ENCODE measurements at places on chromosomes 1 and 21.

DNA sequence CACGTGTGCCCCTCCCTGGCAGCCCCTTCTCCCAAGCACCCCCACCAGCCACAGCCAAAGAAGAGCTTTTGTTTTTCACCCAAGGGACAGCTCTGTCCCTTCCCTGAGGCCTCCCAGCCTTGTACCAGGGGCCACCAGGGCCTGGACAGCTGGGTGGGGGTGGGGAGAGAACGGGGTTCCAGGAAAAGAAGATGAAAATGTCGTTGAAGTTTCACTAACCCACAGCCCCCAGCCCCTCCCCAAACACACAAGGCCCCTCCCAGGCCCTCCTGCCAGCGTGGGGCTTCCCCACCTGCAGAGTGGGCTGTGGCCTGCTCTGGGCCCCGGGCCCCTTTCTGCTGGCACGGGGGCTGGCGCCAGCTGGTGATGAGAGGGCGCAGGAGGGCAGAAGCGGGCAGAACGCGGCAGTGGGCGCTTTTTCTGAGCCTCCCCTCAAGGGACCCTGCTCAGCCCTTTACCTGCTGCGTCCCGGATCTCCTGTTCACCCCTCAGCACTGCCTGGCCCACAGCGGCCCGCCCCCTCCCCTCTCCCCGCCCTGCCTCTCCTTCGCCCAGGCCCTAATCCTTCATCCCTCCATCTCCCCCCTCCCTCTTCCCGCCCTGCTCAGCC lies 5.5 kb upstream of the ANKRD65 start:
- DNase-seq, result no peak

DNA sequence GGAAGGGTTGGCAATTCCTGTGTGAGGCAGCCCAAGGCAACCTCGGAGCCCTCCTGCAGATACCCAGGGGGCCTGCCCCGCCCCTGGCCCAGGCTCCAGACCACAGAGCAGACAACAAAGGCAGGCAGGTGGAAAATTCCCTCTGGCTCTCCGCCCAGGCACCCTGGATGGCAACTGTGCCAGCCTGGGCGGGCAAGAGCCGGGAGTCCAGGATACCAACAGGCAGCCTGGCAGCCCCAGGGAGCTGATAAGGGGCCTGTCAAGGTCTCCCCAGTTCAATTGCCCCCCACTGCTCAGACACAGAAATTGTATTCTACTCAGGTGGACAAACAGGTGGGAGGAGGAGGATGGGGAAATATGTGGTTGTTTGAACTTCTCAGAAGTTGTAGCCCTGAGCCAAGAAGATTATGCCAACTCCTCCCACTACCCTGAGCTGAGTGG lies 15.4 kb upstream of the GPR37L1 start:
- no peak for DNase-seq

DNA sequence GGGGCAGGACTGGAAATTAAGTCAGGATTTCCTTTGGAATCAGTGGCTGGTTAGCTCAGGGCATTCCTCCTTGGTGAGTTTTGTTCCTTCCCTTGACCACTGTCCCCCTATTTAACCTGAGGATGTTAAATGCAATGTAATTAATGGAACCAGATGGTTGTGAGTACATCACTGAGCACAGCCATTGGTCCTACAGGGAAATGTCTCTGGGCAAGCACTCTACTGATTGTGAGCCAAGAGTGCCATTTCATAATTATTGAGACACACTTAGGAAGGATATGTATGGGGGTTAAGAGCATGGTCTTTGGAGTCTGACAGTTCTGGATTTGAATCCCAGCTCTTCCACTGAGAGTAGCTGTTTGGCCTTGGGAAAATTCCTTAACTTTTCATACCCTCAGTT lies 74.4 kb downstream of the SPAG17 start:
- DNase-seq, result no peak

- no peak for DNase-seq
Observed at GRCh38 chr1:33123266-33123665, 42.3 kb downstream of the AZIN2 start.

DNA sequence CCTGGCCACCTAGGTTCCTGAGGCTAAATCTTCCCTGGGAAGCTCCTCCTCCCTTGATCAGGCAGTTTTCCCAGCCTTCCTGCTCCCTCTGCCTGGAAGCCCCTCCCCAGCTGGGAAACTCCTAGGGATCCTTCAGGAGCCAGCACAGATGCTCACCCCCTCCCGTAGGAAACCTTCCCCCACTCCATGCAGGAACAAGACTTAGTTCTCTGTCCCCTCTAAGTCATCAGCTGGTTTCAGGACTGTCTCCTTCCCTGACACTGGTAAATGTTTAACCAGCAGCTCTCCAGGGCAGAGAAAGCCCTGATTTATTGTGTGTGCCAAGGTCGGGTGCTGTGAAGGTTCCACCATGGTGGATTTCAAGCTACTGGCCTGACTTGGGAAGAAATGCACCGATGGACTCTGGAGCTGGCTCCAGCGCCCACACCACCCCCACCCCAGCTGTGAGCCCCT lies 25.0 kb downstream of the TTC39A start:
- DNase-seq, result no peak

DNA sequence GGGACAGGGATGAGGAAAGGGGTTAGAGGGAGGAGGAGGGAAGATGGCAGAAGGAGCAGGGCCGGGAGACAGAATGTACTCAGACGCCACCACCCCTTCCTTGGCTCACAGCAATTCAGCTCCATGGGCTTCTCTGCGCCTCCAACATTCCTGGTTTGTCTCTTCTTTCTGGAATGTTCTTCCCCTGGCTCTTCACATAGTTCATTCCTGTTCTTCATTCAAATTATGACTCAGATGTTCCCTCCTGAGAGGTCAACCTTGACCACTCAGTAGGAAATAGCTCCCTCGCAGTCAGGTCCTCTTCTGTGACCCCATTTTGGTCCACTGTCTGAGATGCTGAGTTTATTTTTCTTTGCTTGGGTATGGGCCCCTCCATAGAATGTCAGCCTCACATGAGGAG lies 203.2 kb downstream of the C1orf94 start:
- no peak for DNase-seq

DNA sequence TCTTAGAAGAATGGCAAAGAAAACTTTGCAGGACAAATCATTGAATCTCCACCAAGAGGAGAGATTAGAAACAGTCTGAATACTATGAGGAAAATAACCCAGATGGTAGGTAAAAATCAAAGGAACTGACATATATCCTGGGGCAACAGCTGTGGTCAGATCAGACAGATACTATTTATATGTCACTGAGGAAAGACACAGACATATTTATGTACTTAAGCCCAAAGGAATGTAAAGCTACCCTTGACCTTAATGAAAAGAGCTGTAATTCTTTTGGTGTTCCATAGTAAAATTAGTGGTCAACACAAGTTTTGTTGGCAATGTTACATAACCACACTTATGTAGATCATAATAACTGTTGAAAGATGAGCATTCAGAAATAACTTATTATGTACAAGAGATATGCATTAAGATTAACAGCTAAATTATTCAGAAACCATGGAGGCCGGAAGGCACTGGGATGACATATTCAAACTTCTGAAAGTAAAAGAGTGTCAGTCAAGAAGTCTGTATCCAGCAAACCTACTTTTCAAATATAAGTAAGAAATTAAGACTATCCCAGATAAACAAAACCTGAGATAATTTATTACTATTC lies 166.1 kb upstream of the SAMSN1 start:
- DNase-seq, result no peak

DNA sequence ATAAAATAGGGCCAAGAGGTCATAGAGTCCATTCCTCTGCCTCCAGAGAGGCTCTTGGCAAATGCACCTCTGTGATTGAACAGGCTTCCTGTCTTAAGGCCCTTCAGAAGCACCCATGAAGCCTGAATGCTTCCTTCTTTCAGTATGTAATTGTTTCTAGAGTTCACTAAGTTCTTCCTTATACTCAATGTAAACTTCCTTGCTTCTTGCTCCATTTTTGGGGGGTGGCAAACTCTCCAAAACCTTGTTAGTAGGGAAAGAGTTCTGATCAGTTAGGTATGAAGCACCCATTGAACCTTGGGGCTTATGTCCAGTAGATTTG lies 102.3 kb upstream of the LPGAT1 start:
- DNase-seq, result no peak

- no peak for DNase-seq
Observed at GRCh38 chr1:22651941-22652856, 837 bp upstream of the C1QB start.

DNA sequence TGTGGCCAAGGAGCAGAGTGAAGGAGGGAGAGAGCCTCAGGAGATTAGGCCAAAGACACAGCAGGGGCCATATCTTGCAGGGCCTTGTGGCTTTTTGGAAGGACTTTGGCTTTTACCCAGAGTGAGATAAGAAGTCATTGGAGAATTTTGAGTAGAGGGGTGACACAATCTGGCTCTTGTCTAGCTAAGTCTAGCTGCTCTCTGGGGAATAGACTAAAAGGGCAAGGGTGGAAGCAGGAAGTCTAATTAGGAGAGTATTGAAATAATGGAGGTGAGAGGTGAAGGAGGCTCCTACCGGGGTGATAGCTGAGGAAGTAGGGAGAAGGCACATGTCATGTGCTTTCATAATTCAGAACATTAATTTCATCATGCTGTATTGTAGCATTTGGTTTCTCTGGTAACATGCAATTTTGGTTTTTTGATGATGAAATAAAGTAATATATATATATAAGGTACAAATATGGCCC lies 34.3 kb upstream of the KCNA3 start:
- DNase-seq, result no peak

DNA sequence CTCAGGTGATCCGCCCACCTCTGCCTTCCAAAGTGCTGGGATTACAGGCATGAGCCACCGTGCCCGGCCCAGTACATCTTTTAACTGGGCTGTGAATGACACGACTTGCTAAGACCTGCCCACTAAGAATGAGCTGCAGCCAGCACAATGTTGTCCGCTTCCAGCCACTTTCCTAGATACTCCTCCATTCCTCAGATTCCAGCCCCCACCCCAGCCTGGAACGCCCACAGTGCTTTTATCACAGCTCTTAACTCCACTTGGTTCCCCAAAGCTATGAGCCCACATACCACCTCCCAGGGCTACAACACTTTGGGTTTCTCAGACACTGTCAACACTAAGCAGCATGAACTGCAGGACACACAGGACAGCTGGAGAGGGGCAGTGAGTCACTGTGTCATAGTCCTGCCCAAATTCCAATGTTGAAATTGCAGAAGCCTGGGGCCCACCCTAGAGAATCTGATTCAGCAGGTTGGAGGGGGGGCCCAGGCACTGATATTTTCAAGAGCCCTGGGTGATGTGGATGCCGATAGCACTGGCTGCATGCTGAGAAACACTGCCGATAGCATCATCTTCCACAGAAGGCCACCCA lies 58.0 kb downstream of the ACBD3 start:
- no peak for DNase-seq

- no peak for DNase-seq
Observed at GRCh38 chr1:64679177-64679576, 65.7 kb upstream of the RAVER2 start.

GRCh38 chr1:7234471-7234755 lies 449.2 kb downstream of the CAMTA1 start:
- DNase-seq, result no peak

DNA sequence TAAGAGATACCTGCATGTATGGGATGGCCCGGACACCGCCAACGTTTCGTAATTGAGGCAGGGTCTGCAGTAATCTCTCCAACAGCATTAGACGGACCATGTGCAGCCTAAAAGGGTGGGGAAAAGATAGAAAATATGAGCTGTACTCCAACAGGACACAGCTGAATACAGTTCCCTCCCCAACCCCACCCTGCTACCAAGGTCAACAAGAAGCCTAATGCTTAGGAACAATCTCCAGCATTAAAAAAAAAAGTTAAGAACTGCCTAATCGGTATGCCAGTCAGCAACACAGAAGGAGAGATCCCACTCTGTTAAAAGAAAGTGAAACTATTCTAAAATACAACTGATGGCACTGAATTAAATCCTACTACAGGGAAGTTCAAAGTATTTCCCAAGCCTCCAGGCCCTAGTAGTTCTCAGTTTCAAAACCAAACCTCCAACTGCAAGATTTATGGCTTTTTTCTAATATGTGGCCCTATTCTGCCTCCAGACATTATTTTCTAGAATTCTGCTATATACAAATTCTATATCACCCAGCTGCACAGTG lies 81.0 kb downstream of the UBR4 start:
- no peak for DNase-seq

DNA sequence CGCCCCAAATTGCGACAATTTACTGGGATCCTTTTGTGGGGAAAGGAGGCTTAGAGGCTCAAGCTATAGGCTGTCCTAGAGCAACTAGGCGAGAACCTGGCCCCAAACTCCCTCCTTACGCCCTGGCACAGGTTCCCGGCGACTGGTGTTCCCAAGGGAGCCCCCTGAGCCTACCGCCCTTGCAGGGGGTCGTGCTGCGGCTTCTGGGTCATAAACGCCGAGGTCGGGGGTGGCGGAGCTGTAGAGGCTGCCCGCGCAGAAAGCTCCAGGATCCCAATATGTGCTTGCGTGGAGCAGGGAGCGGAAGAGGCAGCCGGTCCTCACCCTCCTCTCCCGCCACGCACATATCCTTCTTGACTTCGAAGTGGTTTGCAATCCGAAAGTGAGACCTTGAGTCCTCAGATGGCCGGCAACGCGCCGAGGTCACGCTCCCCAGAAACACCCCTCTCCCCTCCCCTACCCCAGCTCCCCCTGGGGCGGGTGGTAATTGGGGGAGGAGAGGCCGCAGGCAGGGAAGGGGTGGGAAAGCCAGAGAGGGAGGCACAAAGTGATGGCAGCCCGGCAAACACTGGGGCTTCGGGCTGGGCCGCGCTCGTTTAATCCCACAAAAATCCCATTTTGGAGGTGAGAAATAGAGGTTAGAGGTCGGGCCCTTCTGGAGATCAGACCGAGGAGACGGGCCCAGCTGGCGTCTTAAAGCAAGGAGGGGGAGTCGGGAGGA lies 6.2 kb downstream of the SIM2 start:
- no peak for DNase-seq

- DNase-seq, result no peak
Observed at GRCh38 chr1:32045772-32046171, 27.0 kb upstream of the TMEM39B start.

GRCh38 chr1:165381745-165382505 lies 25.4 kb upstream of the LMX1A start:
- no peak for DNase-seq

DNA sequence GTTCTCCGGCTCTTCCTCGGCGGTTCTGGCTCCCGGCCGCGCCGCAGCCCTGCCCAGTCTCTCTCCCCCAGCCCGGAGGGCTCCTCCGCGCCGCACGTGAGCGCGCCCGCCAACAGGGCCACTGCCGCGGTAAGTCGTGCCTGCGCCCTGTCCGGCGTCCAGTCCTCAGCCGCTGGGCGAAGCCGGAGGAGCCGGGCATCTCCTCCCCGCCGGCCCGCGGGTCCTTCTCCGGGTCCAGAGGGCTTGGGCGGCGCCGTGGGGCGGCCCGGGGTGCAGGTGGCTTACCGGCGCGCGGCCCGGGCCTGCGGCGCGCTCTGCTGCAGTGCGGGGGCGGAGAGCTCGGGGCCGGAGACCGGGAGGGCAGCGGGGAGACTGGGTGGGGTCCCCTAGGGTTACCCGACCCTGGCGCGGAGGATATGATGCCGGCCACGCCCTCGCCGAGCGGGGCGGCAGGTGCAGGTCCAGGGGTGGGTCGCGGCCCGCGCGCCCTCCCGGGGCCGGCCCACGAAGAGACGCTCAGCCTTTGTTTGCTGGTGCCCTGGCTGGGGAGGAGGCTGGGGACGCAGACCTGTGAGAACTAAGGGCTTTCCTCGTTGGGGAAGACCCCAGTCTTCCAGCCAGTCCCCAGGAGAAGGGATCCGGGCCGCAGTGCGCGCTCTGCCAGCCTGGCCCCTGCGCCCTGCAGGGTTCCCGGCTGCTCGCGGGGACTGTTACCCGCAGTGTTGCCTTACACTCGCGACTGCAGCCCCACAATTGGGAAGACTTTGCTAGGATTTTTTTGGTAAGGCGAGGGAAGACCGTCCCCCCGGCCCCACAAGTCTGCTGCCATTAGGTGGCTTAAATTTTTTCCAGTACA lies at the start of gene DOP1B:
TSS of gene DOP1B (plus strand) at position 10 of the 856 bp plus-strand sequence. CDS start 7,910 bp downstream, outside the sequence.
- DNase-seq, result no peak

GRCh38 chr1:18176619-18177018 lies 69.0 kb downstream of the IGSF21 start:
- no peak for DNase-seq
